ENCODE measurements at places on chromosomes 1 and 21. TPM values are rescaled to one million over a fixed set of nuclear protein-coding genes. Genes with fewer than 3 reads are reported as not detected.

The CNIH3 gene
- total RNA-seq, result 2.1 TPM

GRCh38 chr1:173052681-173053196 lies 2.0 kb upstream of the TNFSF18 start:
- DNase-seq, result no peak

The AGT gene
- total RNA-seq, result 0.86 TPM

DNA sequence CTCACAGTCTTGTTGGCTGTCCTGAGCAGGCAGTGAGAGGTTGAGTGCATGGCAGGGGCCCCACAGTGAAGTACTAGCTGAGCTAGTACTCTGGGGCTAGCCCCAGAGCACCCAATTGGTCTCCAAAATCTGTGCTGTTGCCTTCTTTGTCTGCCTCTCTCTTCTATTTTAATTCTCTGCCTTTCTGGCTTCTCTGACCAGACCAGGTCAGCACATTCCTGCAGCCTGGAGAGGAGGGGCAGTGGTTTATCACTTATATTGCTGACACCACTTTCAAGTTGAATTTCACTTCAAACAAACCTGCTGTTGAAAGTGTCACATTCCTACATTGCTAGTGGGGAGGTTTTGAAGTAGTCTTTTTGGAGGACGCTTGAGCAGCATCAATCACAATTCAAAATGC lies 628.7 kb downstream of the PTPRU start:
- DNase-seq, result no peak

DNA sequence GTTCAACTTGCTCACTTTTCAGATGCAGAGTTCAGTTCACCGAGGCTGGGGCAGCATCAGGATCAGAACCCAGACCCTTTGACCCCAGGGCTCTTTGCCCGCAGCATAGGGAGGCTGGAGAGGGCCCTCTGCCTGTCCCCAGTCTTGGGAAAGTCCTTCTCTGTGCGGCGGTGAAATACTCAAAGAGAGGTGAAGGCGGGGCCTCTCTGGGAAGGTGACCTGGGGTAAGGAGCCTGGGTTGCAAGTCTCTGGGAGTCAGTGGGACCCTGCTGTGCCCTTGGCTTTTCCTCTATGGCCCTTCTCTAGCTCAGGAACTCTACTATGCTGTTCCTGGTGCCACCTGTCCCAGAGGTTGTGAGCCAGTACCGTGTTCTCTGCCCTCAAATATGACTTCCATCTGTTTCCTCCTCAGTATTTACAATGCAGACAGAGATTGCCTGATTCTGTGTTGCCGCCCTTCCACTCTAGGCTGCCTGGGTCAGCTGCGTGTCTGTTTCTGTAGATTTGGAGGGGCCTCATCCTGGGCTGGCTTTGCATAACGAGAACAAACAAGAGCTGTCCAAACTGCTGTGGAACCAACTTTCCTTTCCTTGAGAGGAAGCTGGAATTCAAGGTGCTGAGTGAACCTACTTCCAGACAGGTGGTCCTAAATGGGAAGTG lies 18.7 kb upstream of the ZBTB21 start:
- peak; percentile 30 for DNase-seq

The SLC2A5 gene
- total RNA-seq, result 1.7 TPM

The PAX7 gene
- total RNA-seq, result not detected

- DNase-seq, result no peak
Observed at GRCh38 chr1:34362949-34363348, 186.2 kb downstream of the C1orf94 start.

- no peak for DNase-seq
Observed at GRCh38 chr21:29368906-29369305, 70.2 kb downstream of the BACH1 start.

DNA sequence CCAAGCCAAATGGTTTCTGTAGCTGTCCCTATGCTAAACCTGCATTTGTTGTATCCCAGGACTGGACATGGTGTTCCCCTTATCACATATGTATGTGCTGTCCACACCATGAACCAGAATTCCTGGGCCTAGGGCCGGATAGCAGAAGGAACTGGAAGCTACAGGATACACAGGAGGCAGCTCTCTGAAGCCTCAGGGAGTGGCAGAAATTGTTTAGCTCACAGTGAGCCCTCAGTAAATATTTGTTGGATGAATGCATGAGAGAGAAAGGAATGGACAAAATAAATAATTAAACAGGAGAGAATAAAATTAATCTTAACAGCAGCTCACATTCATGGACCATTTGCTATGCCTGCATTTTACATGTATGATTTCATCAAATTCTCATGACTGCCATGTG lies 2.1 kb downstream of the NIPAL3 start:
- no peak for DNase-seq

- no peak for DNase-seq
Observed at GRCh38 chr1:109248444-109248796, 919 bp upstream of the CELSR2 start.

GRCh38 chr1:162229549-162229948 lies 147.1 kb downstream of the SPATA46 start:
- DNase-seq, result no peak

DNA sequence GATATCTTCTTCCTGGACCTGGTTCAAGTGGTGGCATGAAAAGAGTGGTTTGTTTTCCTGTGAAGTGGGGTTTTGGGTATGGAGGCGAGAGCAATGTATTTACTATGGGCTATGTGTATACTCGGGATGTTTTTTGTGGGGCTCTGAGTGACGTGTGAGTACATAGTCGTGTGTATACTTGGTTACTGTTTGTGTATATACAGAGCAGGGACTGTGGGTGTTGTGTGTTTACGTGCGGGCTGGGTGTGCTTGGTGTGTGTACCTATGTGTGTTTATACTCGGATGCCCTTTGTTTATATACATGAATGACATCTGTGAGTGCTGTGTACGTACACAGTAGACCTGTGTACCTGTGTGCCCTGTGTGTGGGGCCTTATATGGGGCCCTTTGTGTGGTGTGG lies 50.0 kb downstream of the YARS1 start:
- peak; percentile 17 for DNase-seq

The MACF1 gene
- total RNA-seq, result 506 TPM

DNA sequence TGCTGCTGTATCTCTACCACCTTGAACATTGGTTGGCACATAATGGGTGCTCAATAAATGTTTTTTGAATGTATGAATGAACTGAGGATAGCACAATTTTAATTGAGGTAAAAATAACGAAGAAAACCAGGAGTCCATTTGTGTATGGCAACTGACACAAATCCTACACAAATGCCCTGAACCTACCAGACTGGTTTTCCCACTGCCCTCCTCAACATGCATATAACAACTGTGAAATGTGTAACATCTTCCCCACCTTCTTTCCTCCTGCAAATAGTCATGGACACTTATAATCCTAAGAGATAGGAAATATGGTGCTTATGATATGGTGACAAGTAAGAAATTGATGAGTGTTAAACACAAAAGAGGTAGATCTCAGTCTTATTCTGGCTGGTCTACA lies 9.9 kb upstream of the LMO4 start:
- DNase-seq, result no peak

GRCh38 chr1:208161005-208161404 lies 83.2 kb downstream of the PLXNA2 start:
- DNase-seq, result no peak

DNA sequence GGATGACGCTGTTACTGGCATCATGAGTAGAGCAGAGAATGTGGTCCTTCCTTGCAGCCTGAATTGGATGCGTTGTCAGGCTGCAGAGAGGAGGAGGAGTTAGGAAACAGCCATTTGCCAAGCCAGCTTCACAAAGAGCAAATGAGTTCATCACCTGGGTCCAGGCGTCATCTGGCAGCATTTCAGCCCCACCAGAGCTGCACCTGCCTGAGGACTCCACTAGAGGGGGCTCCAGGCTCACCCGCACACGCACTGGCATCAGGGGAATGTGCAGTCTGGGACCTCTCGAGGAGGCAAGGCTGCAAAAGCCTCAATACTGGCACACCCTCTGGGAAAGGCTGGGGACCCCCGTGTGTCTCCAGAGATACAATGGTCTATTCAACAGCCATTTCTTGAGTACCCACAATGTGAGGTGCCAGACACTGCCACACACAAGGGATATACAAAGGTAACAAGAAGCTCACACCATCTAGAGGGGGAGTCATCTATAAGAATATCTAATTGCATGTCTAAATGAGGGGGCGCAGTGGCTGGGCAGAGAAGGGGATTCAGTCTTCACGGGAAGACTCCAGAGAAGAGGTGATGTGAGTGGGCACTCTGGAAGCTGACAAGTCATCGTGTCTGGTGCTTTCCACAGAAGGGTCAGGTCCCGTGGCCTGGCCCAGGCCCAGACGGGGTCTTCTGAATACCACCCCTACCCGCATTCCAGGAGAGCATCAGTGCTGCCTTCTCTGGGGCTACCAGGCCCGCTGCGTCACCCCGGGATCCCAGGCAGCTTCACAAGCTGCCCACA lies 53.5 kb upstream of the CNTN2 start:
- DNase-seq, result peak; percentile 71

- no peak for DNase-seq
Observed at GRCh38 chr21:45175326-45176095, 101.1 kb downstream of the ADARB1 start.

The FUBP1 gene
- total RNA-seq, result 96.6 TPM

The KLF17 gene
- total RNA-seq, result 0.47 TPM

GRCh38 chr1:154864189-154864975 lies 5.7 kb downstream of the KCNN3 start:
- DNase-seq, result no peak

GRCh38 chr1:199082778-199083389 lies 444.0 kb downstream of the PTPRC start:
- no peak for DNase-seq

DNA sequence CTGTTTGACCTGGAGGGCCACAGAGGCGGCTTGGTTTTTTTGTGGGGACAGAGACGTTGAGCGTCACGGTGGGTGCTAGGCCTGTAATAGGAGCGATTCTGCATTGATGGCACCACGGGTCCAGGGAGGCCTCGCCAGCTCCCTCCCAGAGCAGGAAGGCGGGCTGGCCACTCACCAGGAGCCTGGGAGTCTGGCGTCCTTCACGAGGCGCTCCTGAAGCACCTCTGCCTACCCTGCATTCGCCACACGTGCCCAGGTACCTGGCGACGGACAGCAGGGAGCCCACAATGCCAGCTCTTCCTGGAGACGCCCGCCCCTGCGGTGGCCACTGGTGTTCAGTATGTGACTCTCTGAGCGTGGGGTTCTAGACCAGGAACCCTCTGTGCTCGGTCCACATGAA lies 69.9 kb upstream of the TRAPPC10 start:
- no peak for DNase-seq

DNA sequence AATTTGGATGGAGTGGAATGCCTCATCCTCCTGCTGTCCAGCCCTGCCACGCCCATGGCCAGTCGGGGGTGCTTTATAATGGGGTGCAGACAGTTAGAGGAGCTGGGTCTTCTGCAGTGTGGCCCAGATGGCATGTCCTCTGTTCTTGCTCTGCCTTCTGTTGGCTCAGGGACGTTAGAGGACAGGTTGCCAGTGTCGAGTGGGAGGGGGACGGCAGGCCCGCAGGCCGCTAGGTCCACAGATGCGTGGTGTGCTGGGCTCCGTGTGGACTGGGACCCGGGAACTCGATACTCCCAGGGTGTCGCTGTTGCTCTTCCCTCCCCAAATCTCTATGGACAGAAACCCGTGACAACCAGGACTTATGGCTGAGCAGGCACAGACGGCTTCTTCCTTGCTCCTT lies 33.3 kb downstream of the SIM2 start:
- no peak for DNase-seq

- no peak for DNase-seq
Observed at GRCh38 chr1:54375712-54376429, 30.3 kb downstream of the SSBP3 start.

The SLC1A7 gene
- 0.68 TPM for total RNA-seq

The MYOM3 gene
- total RNA-seq, result 0.15 TPM

GRCh38 chr1:217040711-217041455 lies 317.7 kb upstream of the ESRRG start:
- no peak for DNase-seq

The SYNJ1 gene
- 23.1 TPM for total RNA-seq

The CATSPERE gene
- 1.7 TPM for total RNA-seq

DNA sequence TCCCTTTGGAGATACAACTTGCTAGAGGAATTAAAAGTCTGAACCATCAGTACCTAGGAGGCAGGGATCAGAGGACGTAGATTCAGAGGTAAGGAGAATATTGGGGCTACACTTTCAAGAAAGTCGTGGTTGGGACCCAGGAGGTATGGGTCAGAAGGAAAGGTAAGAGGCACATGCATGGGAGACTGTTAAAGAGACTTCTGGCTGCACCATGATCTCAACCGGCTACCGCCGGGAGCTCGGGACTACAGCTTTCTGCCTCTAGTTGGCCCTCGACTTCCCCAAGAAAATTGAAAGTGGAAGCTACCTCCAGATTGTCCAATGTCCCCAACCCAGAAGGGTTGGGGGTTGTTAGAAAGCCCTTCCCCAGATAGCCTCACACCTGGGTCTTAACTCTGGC lies 355.7 kb upstream of the TMPRSS15 start:
- DNase-seq, result no peak

DNA sequence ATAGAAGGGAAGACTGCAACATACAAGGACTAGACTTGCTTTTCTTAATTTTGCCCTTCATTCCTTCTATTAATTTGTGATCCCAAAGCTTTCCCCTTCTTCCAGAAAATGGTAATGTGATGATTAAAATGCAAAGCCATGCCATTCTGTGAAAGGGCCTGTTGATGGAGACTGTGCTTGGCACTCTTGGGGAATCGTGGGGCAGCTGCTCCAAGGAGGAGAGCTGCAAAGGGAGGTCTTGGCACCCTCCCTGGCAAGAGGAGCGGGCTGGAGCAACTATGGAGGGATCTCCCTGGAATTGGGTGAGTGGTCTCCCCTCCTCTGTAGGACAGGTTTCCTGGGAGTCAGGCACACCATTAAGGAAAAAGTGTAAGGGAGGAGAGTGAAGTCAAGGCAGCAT lies 16.6 kb downstream of the CACNA1S start:
- DNase-seq, result no peak

GRCh38 chr21:18275781-18276180 lies 31.1 kb downstream of the CHODL start:
- DNase-seq, result no peak

The FOXO6 gene
- total RNA-seq, result 0.92 TPM

GRCh38 chr1:112800289-112800688 lies 85.2 kb upstream of the PPM1J start:
- DNase-seq, result no peak

The SELENON gene
- 83.4 TPM for total RNA-seq

The TMOD4 gene
- total RNA-seq, result 2.1 TPM

DNA sequence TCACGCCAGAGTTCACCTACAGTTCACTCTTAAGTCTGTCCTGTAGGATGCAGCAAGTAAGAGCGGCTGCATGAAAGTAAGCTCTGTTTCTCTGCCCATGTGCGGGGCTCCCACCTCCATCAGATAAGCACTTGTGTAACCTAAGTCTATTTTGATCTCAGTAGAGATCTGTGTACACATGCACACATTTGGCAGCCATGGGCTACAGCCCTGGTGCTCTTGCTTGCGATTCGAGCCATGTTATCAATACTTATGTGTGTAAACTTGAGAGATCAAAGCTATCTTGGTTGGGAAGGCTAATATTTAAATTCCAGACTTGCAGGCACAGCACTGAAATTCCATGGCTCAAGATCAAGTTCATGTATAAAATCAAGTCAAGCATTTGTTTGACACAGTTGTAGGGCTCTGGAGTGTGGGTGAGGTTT lies 244.7 kb upstream of the FGGY start:
- no peak for DNase-seq

DNA sequence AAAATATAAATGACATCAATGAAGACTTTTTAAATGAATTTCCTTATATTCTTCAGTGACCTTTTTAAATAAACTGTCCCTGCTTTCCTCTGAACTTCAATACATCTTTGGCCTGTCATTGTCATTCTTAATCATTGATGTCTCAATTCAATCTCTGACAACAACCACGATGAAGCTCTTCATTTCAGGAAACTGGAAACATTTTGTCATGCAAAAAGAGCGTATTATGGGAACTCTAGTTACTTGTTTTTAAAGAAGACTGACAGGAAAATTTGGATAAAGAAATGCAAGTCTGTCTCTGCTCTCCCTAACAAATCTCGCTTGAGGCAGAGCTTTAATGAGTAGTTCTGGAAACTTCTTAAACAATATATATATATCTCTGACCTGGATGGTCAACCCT lies 535.8 kb upstream of the ADGRL2 start:
- DNase-seq, result no peak
